Astrocyte (in vitro differentiated cells and primary cell): ENCODE measurements at places on chromosomes 2 and 18. TPM values are rescaled to one million over a fixed set of nuclear protein-coding genes. Genes with fewer than 3 reads are reported as not detected.

SLC5A7 gene
- 0.05 TPM in 1 of 2 replicates, not detected in the other for total RNA-seq

ALPI gene
- total RNA-seq = not detected in 2 replicates

- H3K27me3 ChIP-seq = no peaks in the 10 kb centered on the region
Measured at GRCh38 chr2:134536296-134536695, 182.5 kb downstream of the TMEM163 start.

RPIA gene
- total RNA-seq = 11.4 and 13.3 TPM in 2 replicates

GRCh38 chr2:60298006-60298696 is 255.3 kb downstream of the BCL11A start:
- H3K4me1 ChIP-seq = no peaks in the 10 kb centered on the region
- no peaks in the 10 kb centered on the region for H3K36me3 ChIP-seq
- H3K27me3 ChIP-seq = no peaks in the 10 kb centered on the region
- H3K27ac ChIP-seq = no peak overlapping the region
- H3K4me3 ChIP-seq = no peak overlapping the region
- no peak for DNase-seq

INO80C gene
- 21.1 and 24.6 TPM in 2 replicates for total RNA-seq

DNA sequence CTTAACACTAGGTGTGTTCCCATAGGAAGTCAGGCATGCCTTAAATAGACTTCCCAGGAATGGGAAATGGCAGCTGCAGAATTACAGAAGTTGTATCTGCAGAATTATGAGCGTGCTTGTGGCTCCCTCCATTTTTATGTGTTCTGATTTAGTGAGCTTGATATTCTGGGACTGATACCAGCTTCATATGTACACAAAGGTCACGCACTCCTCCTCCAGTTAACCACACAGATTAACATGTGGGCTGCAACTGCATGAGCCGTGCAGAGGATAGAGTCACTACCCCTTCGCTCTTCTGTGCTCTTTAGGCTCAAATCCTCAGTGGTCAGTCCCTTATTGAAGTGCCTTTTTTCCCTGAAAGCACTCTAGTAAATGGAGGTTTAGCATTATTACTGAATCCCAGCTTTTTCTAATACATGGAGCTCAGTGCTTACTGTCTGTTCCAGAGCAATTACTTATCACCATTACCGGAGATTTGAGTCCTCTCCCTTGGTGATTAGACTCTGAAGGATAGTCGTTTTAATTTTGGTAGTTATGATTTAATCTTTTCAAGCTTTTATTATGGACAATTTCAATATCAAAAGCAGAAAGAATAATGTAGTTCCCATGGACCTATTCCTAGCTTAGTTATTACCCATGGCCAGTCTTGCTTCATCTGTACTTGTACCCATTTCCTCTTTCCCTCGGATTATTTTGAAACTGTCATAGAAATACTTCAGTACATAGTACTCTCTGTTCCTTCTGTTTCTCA is 238.3 kb downstream of the PRKCE start:
- H3K27ac ChIP-seq = no peak overlapping the region
- no peaks in the 10 kb centered on the region for H3K4me1 ChIP-seq
- no peak for DNase-seq
- no peaks in the 10 kb centered on the region for H3K27me3 ChIP-seq
- no peaks in the 10 kb centered on the region for H3K36me3 ChIP-seq

INPP1 gene
- total RNA-seq = 8.7 and 11.3 TPM in 2 replicates

TLX2 gene
- total RNA-seq = not detected in 2 replicates

- H3K4me3 ChIP-seq = no peak overlapping the region
- H3K36me3 ChIP-seq = no peaks in the 10 kb centered on the region
- DNase-seq = no peak
Measured at GRCh38 chr2:62263076-62263715, 67.3 kb downstream of the B3GNT2 start.
